ENCODE measurements at places on chromosomes 3 and 15. TPM values are rescaled to one million over a fixed set of nuclear protein-coding genes. Genes with fewer than 3 reads are reported as not detected.

DNA sequence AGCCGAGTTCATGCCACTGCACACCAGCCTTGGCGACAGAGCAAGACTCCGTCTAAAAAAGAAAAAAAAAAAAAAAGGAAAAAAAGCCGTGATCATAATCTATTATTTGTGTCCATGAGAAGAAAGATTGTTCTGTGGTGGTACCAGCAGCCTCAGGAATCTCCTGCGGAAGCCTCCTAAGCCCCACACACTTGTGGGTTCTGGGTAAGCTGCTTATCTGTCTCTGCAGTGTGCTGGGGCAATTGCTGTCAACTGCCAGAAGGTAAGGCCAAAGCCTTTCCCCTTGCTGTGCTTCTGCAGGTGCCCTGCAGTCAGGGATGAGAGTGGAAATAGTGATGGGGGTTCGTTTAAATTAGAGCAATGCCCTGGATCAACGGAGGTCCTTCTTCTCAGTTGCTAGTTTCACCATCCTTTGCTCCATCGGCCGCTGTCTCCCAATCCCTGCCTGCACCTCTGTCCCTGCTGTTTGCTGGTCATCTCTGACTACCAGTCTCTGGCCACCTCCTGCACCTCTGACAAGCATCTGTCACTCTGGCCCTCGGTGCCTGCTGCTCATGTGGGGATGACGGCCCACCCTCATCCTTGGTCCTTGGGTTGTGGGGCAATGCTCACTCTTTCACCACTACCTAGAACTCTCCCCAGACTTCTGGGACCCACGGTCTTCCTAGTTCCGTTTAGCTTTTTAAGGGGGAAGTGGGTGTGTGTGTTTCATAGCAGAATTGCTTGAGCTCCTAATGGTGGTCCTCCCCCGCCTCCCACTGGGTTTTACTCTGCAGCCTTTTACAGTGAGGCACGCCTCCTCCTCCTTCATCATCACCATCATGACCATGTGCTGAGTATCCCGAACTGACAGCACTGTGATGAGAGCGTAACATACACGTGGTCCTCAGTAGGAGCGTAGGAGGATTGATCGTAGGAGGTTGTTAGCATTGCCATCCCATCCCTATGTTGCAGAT, 25.5 kb downstream of the CHRD start:
- DNase-seq: no peak

GRCh38 chr15:92846741-92847140, 53.4 kb upstream of the CHD2 start:
- DNase-seq: no peak

GRCh38 chr3:11140713-11141104, 13.6 kb upstream of the HRH1 start:
- DNase-seq: no peak

GRCh38 chr15:25397100-25397499, 41.7 kb downstream of the UBE3A start:
- no peak for DNase-seq

GRCh38 chr15:101103598-101103997, 148.2 kb downstream of the CHSY1 start:
- no peak for DNase-seq

- DNase-seq: no peak
Measured at GRCh38 chr3:124784686-124785382, 54.6 kb downstream of the UMPS start.

DNA sequence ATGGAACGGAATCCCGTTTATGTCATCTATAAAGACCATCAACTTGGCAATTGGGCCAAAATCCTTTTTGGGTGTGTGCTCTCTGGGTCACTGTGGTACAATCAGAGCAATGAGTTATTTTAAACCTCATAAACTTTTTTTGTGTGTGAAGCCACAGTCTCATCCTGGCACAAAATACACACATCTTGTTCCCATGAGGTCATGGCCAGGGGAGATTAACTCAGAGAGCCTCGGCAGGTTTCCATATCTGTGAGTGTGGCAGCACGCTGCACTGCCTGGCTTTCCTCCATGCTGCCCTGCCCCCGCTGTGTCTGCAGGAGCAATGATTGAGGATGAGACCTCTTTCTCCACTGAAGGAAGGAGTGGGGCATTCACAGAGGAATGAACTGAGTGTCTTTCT, 54.0 kb upstream of the DLG1 start:
- DNase-seq: no peak

DNA sequence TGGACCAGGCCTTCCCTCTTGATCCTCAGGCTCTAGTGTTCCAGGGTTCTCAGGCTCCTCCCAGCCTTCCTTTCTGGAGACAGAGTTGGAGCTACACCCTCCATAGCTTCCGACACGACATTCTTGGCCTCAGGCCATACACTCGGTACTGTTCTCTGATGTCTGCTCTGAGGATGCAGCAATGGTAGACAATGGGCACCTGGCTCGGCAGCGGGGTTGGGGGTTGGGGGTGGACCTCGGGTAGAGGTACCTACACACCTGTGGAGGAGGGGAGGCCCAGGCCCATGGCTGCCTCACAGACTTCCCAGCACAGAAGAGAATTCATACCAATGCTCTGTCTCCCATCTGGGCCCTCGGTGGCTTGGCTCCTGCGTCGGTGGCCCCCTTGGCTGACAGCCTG, 21.4 kb downstream of the CCDC13 start:
- no peak for DNase-seq

The DET1 gene
- polyA plus RNA-seq: 4.2 TPM

- no peak for DNase-seq
Measured at GRCh38 chr15:65323071-65323511, 18.6 kb downstream of the RNU5B-1 start.

- DNase-seq: peak; percentile 63
Measured at GRCh38 chr3:128408693-128409623, 57.7 kb downstream of the DNAJB8 start.

GRCh38 chr3:154132777-154133375, 11.7 kb downstream of the ARHGEF26 start:
- no peak for DNase-seq

The APOD gene
- not detected for polyA plus RNA-seq

The ARIH2 gene
- 70.3 TPM for polyA plus RNA-seq

DNA sequence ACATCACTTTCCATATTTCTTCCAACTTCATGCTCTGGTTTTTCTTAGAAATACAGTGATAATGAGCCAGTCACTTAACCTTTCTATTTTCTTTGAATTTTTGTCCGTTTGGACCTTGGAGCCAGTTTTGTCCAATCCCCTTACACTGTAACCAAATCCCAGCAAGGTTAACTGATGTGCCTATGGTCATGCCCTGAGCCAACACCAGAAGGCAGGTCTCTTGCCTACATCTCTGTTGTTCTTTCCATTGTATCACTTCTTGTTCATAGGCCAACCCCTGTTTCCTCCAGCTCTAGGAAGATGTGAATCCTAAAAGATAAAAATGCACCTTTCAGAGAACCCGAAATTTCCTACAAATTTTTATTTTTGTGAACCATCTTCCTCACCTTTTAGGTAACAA, 122.7 kb downstream of the CMSS1 start:
- no peak for DNase-seq

DNA sequence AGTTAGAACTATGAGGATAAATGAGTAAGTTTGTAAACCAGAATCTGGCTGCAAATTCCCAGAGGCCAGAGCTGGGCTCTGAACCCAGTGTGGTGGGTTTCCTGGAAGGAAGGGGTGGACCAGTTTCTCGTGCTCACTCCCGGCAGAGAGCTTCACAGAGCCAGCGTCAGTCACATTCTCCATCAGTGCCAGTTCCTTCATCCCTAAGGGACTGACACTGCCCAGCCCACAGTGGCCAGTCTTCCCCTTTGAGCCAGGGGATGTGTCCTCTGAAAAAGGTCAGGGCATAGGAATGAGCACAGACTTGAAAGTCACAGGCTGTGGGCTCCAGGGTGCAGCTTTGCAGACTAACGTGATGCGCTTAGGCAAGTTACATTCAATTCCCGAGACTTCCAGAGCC, 135.8 kb upstream of the HACD2 start:
- no peak for DNase-seq

Measured in GM23338 (cell line).